ENCODE measurements at places on chromosomes 7 and 10.
A peak's percentile ranks its signal among the peaks of the same experiment; 100 is the strongest.

GRCh38 chr7:106001886-106002285 is 38.8 kb downstream of the CDHR3 start:
- DNase-seq, result no peak

GRCh38 chr10:42879380-42880254 is 97.0 kb downstream of the BMS1 start:
- DNase-seq, result no peak

DNA sequence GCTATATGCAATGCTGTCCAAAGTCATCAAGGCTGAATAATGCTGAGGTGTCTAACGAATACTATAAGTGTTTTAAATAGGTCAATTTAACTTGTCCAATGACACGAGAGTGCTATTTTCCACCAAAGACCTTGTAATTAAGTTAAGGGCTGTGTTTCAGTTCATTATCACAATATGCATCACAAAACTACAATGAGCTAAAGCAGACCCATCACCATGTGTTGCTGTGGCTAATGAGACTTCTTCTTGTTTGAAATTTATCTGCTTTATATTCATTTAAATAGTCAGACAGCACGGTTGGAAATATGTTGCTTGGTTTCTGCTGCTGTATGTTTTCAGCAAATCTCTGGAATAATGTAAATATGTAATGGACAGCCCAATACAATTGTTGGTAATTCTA is 292.5 kb upstream of the VSTM2A start:
- DNase-seq, result no peak

GRCh38 chr10:133245439-133246235 is 8.0 kb downstream of the VENTX start:
- no peak for DNase-seq

DNA sequence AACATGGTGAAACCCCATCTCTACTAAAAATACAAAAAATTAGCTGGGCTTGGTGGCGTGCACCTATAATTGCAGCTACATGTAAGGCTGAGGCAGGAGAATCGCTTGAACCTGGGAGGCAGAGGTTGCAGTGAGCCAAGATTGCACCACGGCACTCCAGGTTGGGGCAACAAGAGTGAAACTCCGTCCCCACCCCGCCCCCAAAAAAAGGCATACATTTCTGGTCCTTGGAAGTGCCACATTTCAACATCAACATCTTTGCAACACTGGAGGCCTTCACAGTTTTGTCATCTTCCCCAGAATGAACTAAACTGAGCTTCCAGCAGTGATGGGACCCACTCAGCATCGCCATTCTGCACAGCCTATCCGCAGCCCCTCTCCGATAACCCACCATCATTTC is 36.6 kb downstream of the FAM53B start:
- no peak for DNase-seq

- peak; percentile 65 for DNase-seq
These were observed 91.0 kb upstream of the STRIP2 start for GRCh38 chr7:129343099-129343700.

DNA sequence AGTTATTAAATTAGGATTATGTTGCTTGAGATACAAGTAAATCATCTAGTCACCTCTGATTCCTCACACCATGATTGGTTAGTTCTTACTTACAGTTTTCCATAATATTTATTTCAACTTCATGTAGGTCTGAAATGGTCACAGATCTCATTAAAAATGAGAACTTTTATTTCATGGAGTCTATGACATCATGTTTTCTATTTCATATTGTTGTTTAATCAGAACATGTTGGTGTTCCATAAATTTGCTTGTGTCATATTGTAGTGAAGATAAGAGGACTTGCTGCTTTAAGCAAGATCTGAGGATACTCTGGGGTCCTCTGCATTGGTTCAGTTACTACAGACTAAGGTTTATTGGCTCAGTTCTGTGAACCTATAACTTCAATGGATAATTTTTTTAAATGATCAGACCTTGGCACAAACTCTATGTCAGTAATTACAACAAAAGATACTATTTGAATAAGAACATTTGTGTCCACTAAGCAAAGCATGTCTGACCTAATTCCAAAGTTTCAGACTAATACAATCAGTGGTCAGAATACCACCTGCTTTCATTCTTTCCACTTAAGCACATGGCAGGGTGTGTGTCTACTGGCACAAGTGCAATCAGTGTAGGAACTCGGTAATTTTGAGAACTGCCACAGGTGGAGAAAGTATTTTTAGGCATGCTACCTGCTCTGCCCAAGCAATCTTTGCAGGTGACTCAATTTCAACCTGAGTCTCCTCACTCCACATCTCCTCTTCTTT is 68.5 kb downstream of the CCDC71L start:
- no peak for DNase-seq

DNA sequence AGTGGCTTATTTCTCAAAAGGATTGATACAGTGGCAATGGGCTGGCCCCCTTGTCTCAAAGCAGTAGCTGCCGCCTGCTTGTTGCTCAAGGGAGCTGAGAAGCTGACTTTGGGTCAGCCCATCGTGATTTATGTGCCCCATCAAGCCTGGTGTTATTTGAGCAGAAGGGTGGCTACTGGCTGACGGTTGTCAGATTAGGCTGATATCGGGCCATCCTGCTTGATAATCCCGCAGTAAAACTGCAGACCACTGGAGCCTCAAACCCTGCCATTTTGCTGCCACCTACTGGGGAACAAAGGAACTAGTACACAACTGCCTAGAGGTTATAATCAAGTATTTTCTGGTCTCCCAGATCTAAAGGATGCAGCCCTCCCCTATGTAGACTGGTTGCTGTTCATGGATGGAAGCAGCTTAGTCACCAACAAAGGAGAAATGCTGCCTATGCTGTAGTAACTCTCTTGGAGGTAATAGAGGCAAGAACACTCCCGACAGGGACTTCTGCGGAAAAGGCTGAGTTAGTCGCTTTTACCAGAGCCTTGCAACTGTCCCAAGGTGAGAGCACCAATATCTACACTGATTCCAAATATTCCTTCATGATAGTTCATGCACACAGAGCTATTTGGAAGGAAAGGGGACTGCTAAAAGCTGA is 65.9 kb upstream of the ZNF92 start:
- DNase-seq, result peak; percentile 65

- no peak for DNase-seq
These were observed 90.2 kb downstream of the TACC2 start for GRCh38 chr10:122078965-122079795.

DNA sequence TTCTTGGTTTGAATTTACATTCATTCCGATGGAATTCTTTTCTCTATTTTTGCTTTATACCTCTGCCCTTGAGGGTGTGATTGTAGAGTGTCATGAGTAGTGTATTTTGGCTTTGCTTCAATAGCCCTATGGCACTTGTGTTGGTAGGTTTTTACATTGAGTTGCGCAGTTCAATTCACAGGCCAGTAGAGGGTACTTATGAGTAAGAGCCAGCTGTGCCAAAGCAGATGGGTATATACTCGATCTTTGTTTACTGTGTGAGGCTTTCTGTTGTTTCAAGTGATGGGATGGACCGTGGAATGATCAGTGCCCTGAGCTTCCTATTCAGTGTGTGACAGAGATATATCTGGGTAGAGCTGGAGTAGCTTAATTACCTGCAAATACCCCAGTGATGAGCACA is 4.3 kb upstream of the AKR1C3 start:
- DNase-seq, result peak; percentile 24

- DNase-seq, result no peak
These were observed 5.9 kb downstream of the NACAD start for GRCh38 chr7:45082831-45083331.

GRCh38 chr7:22697876-22698606 is 29.0 kb upstream of the IL6 start:
- DNase-seq, result no peak

DNA sequence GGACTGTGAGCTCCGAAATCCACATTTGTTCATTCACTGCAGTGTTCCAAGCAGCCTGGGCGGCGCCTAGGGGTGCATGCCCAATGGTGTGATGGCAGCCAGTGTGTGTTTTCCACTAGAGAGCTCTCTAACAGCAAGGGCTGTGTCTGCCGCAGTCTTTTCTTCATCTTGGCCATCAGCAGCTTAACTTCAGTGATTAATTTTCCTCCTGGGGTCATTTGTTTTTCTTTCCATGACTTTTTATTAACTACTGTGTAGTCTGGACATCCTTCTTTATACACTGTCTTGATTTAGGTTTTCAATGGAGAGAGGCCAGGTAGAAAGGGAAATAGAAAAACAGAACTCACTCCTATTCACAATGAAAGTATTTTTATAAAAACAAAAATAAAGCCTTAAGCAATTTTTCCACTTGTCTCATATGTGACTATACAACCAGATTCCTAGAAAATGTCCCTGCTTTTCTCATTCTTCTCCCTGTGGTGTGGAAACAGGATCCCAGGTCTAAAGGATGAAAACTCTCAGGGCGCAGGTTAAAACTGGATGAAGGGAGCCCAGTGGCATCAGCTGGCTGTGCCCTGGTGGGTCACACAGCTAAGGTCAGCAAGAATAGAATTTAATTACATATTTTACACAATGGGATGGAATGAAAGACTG is 176.8 kb downstream of the PKD1L1 start:
- DNase-seq, result peak; percentile 60

DNA sequence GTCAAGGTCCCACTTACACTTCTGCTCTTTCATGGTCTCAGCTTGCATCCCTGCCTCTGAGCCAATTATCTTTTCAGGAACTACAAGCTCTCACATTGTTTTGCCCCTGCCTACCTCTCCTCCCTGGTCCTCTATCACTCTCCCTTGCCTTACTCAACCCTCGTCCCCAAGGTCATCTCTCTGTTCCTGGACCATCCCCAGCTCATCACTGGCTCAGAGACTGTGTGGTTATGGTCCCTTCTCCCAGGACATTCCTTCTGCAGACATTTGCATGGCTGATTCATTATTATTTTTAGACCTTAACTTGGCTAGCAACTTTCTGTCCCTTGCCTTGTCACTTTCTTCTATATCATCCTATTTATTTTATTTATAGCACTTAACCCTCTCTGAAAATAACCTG is 17.8 kb upstream of the GPAM start:
- no peak for DNase-seq

- peak; percentile 90 for DNase-seq
These were observed 8.6 kb upstream of the CACUL1 start for GRCh38 chr10:118763202-118763988.

- peak; percentile 64 for DNase-seq
These were observed 269.3 kb downstream of the BICC1 start for GRCh38 chr10:58781873-58782488.

GRCh38 chr10:121313119-121313875 is 284.9 kb downstream of the FGFR2 start:
- DNase-seq, result no peak

DNA sequence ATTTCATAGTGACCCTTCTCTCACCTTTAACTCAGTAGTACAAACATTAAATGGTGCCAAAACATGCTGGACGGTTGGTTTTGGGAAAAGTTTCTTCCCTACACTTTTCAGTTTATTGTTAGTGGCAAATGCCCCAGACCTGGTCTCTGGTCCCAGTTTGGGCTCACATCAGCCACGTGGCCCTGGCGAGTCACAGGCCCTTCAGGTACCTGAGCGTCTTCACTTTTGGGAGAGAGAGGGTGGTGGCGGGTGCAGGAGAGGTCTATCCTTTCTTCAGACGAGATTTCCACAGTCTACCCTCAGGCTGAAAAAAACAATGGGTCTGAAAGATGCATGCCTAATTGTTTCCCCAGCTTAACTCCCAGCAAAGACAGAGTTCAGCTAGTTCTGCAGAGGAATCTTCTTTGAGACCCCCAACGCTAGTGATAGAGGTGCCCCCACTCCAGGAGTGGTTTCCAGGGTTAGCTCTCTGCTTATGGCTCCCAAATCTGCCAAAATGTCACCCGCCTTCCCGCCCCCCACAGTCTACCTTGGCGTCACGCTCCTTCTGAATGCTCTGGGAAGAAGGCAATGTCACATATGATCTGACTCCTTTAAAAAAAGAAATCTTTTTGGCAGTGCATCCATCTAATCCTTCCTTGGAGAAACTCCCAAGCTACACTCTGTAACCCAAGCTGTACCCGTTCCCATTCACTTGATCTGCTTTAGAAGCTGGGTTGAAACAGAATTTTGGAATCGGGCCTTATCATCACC is 384.8 kb upstream of the FOXK1 start:
- DNase-seq, result no peak

DNA sequence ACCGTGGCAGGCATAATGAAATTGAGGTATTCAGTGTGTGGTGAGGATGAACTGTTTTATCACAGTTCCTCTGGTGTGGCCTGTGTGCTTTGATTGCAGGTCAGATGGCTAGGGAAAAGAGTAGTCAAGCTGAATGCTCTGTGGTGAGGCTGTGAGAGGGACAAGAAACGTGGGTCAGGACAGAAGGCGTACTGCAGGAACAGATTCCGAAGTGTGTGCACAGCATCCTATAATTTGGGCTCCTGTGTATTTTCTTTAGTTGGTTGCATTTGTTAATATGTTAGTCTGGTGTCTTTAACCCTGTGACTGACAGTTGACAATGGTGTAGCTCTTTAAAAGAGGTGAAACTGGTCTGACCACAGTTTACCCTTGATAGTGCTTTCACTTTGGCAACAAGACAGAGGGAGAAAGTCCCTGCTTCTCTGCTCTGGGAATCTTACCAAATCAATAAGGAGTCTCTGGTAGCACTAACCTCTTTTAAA is 76.5 kb downstream of the AUTS2 start:
- DNase-seq, result no peak

DNA sequence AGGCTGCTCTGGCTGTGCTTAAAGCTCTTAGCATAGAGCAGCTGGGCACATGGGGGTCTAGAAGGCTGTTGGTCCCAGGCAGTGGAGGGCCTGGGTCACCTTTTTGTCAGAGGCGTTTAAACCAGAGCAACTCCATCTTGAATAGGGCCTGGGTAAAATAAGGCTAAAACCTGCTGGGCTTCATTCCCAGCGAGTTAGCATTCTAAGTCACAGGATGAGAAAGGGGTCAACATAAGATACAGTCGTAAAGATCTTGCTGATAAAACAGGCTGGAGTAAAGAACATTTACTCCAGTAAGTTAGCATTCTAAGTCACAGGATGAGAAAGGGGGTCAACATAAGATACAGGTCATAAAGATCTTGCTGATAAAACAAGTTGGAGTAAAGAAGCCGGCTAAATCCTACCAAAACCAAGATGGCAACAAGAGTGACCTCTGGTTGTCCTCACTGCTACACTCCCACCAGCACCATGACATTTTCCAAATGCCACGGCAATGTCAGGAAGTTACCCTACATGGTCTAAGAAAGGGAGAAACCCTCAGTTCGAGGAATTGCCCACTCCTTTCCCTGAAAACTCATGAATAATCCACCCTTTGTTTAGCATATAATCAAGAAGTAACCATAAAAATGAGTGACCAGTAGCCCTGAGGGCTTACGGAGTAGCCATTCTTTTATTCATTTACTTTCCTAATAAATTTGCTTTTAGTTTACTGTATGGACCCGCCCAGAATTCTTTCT is 96.8 kb upstream of the PCBD1 start:
- DNase-seq, result no peak

- DNase-seq, result no peak
These were observed 131.3 kb downstream of the UBE2H start for GRCh38 chr7:129821476-129821875.

- no peak for DNase-seq
These were observed 171.4 kb downstream of the DKK1 start for GRCh38 chr10:52485462-52485861.

DNA sequence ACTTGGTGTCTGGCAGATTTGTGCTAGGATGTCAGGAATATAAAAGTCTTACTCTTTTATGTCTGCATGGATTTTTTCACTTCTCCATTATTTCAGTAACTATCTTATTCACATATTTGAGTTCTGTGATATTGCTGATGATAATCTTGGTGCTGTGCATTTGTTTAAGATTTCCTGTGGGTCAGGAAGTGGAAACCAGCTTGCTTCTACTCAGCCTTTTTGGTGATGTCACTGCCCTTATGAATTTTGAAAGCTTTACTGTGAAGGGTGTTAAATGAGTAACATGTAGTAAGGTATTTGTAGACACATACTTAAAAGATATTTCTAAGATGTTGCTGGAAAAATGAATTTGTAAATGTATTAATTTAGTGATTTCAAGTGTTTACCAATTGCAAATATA is 69.5 kb upstream of the VOPP1 start:
- DNase-seq, result no peak

All from ACHN (cell line).